ENCODE measurements at places on chromosomes 7 and 10.
A peak's percentile ranks its signal among the peaks of the same experiment; 100 is the strongest.

DNA sequence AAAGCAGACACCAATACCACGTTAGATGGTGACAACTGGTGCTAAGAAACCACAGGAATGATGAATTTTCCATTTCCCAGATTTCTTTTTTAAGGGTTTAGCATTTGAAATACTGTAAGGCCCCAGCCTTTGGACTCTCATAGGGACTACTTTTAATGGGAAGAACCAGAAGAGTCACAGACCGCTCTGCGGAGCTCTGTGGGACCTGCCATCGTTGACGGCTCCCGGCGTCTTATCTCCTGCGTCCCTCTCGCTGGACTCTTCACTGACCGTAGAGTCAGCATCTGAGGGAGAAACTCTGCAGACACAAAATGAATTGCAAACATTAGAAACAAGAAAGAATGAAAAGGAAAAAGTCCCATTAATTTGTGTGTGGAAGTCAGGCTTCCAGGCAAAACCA lies 81.4 kb upstream of the ATP6V0A4 start:
- DNase-seq, result no peak

DNA sequence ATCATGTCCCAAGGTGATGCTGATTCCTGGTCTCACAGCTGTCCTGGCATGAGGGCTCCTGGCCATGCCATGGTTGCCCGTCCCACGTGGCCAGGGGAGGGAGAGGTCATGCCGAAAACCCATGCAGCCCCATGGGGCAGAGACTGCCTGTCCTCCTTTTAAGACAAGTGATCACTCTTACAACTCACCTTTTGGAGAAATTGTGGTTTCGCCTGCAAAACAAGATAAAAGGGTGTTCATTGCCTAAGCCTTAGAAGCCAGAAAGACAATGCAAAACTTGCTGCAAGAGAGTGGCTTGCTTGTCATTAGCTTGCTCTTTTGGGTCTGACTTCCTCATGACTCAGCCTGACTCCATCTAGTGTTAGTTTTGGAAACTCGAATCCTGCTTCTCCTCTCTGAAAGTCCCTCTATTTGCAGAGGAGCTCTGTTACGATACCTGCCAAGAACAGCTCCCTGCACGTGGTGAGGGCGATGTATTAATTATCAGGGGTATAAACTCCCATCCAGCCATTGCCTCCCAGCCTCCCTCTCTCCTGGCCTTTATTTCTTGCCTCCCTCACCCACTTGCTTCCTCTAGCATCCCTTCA lies 26.7 kb downstream of the TMEM273 start:
- no peak for DNase-seq

DNA sequence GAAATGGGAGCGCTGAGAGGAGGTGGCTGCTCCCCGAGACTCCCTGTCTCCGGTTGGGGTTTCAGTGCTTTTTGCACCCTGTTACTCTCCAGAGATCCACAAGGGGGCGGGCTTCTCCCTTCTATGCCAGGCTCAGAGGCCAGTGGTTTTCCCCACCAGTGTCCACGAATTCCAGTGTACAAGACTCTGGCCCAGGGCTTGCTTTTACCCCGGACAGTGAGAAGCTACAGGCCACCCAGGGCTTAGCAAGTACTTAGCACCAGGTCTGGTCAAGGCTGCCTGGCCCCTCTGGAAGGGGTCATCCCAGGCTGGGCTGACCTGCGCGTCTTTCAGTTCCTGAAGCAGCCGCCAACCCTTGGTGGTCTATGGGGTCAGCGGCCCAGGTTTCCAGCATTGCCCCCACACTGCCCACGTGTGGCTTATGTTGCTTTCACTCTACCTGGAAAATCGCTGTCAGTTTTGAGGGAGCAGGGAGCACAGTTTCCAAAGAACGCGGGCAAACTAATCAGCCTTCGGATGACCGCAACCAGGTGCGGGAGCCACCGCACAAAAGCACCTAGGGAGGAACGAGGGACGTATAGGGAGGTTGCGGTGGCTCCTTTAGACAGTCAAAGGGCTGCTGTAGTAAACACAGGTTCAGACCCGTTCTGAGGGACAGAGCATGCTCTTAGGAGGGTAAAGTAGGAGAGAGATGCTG lies 6.8 kb downstream of the CYP26A1 start:
- peak; percentile 39 for DNase-seq

GRCh38 chr10:11116361-11116760 lies 98.7 kb downstream of the CELF2 start:
- no peak for DNase-seq

DNA sequence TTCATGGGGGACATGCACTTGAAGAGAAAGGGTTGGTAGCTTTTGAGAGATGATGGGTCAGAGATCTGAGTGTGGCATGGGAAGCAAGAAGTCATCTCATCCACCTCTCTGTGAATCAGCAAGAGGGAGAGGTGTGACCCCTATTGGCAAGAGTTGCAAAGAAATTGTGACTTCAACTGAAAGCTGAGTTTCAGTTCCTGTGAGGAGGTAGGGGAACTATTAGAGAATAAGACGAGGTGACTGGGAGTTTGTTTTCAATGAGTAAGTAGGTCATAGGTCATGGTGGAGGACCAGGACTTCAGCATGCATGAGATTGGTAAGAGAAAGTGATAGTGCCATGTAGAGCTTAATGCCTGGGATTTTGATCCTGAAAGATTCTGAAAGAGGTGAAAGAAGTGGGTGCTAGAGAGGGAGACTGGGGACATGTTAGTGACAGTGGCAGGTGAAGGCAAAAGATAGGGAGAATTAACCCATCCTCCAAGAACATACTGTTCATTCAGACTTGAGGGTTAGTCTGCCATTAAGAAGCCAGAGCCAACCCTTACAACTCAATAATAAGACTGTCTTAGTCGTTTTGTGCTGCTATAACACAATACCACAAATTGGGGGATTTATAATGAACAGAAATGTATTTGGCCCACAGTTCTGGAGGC lies 75.5 kb upstream of the CAPZA2 start:
- DNase-seq, result peak; percentile 9

- no peak for DNase-seq
Measured at GRCh38 chr7:156113731-156114130, 301.5 kb upstream of the SHH start.

GRCh38 chr7:112873831-112874553 lies 83.8 kb upstream of the TMEM168 start:
- DNase-seq, result no peak

DNA sequence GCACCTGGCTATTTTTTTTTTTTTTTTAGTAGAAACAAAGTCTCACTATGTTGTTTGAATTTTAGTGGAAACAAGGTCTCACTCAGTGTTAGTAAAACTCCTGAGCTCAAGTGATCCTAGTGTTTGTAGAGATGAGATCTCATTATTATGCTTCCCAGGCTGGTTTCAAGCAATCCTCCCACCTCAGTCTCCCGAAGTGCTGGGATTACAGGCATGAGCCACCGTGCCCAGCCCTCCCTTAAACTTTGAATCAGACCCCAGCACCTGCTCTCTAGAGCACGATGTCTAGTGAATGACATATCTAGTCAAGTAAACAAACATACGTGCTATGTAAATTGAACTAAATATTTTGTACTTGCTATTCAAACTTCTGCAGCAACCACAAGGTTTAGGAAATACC lies 105.6 kb upstream of the MYO3A start:
- no peak for DNase-seq

GRCh38 chr7:114835303-114835702 lies 86.6 kb upstream of the MDFIC start:
- no peak for DNase-seq

DNA sequence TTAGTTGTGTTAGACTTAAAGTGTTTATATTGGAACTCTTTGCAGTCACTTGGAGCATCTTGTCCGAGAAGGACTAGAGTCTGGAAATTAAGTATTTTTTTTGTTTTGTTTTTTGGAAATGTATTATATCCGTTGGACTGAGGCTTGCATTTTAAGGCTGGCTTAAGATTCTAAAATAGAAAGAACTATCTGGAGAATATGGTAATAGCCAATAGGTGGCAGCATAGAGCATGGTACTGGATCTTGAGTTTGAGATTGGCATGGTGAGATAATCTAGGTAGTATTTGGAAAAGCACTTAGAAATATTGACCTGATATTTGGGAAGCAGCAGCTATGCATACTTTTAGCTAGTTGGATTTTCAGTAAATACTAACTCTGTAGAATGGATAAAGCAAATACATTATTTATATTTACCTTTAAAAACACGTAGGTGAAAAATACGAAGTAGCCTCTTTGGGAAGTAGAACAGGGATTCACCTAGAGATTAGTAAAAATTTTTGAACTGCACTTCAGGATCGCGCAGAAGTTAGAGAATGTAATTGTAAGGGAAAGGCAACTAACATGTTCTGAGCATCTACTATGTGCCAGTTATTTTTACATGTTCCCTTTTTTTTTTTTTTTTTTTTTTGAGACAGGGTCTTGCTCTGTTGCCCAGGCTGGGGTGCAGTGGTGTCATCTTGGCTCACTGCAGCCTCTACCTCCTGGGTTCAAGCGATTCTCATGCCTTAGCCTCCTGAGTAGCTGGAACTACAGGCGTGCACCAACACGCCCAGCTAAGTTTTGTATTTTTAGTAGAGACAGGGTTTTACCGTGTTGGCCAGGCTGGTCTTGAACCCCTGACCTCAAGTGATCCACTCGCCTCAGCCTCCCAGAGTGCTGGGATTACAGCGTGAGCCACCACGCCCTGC lies 78.6 kb downstream of the LCOR start:
- DNase-seq, result no peak
